ENCODE measurements at places on chromosomes 12 and 14.

- DNase-seq, result no peak
Observed at GRCh38 chr12:53530920-53531319, 23.6 kb upstream of the NPFF start.

DNA sequence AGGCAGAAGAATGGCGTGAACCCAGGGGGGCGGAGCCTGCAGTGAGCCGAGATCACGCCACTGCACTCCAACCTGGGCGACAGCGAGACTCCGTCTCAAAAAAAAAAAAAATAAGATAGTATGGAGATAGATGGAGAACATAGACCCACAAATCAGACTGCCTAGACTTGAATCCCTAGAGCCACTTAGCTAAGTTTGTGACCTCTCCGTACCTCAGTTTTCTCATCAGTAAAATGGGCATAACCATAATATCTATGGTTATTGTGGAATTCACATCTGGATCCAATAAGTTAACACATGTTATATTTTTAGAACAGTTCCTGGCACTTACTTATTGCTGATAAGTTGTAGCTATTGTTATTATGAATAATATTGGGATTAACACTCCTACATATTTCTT is 7.2 kb downstream of the PROX2 start:
- DNase-seq, result no peak

GRCh38 chr14:75543786-75544185 is 21.5 kb downstream of the BATF start:
- DNase-seq, result no peak

DNA sequence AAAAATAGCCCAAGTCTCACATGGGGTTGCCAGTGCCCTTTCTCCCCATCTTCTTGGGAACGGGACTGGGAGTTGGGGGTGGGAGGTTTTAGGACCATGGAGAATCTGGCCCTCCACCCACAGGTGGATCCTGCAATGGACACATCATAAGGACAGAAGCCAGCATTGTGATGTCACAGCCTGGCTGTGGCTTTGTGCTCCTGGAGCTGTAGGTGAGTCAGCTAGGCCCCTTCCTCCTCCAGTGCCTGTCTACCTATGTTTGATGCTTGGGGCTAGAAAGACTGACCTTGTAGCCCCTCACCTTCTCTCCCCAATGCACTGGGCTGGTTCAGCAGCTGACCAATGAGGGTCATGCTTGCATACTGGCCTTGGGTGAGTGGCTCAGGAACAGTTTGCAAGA is at the start of gene CCDC197:
Gene CCDC197 (plus strand): TSS at position 220 of the 400 bp plus-strand sequence. CDS start 831 bp downstream, outside the sequence.
- DNase-seq, result no peak

GRCh38 chr12:110649341-110649847 is 35.5 kb downstream of the TCTN1 start:
- DNase-seq, result no peak

DNA sequence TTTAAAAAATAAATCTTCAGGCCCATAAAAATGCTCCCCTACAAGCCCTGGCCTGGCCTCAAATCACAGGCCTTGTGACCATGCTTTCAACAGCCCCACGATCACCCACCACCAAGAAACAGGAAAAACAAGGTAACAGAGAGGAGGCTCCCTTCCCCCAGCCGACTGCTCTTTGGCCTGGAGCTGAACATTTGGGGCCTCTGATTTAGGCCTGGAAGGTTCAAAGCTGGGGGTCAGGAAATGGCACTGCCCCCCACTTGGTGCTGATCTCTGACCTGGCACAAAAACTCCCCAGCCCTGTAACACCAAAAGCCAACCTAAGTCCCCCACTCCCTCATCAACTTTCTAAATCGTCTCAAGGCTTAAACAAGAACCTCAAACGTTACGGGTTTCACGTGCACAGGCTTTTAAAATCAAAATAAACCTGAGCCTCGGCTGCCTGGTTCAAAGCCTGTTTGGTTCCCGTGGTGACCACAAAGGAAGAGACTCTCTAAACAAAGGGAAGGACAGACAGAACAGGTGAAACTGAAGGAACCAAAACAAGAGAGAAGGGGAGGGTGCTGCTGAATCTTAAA is 9.0 kb downstream of the ACTN1 start:
- DNase-seq, result no peak

GRCh38 chr12:64097366-64098105 is 124.6 kb downstream of the KICS2 start:
- DNase-seq, result peak; percentile 50

DNA sequence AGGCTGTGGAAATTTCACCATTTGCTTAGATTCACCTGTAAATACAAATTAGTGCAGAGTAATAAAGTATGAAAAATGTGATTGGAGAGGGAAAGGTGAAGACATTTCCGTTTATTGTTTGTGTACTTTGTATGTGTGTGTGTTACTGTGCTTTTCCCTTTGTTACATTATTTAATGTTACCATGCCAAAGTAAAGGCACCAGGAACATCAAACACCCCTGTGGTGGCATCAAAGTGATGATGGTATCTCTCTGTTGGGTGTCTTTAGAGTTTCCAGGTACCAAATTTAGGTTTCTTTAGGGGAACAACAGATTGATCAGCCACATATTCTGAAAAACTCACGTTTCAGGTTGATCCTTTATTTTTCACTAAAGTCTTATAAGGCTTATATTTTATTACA is 189.0 kb upstream of the FBXO33 start:
- no peak for DNase-seq

DNA sequence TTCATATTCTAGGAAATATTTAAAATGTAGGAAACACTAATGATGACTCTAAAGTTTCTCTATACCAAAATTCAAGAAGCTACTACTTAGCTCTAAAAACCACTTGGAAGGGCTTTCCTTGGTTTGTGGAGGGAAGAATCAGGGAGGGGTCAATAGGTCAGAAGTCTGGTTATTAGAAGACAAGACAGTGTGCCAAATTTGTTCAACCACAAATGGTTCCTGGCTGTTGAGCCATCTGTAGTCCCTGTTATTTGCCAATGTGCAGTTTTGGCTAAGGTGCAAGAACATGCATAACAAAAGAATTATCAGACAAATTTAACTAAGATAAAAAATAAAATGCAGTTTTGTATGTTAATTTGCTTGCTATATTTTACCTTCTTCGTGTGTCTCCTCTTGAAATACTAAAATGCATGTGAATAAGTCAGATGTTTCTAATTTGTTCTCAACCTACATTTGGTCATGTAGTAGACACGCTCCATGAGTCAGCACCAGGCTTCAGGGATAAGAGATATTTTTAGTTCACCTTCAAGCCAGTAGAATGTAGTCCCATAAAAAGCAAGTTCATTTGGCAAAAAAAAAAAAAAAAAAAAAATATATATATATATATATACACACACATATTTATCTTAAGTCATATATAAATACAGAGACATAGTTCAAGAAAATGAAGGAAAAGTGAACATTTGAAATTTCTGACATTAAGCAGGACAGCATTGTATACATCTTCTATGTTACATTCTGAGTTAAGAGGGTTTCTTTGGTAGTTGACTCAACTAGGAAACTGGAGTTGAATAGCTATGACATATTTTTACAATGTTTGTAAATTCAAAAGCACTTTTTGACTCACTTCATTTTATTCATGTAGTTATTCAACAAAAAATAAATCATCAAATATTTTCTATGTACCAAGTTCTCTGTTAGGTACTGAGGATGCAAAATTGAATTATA is 123.3 kb downstream of the KCNC2 start:
- no peak for DNase-seq

DNA sequence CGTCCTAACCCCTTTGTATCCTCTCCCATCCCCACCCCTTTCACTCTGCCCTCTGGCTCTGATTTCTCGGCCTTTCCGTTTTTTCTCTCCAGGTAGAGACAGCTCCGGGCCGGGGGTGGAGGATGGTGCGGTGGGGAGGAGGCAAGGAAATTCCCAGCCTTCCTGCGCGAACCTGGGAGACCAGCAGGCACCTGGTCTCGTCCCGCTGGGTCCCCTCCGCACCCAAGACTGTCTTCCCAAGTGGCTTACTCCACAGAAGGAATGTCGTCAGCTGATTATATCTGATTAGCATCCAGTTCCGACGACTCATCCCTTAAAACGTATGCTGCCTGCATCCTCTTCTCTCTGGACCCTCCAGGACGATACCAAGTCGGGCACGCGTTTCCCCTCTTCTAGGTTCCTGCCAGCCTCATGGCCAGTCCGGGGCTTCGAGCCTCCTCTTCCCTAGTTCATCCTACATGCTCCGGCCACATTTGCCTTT is 42.2 kb upstream of the CAPRIN2 start:
- no peak for DNase-seq

DNA sequence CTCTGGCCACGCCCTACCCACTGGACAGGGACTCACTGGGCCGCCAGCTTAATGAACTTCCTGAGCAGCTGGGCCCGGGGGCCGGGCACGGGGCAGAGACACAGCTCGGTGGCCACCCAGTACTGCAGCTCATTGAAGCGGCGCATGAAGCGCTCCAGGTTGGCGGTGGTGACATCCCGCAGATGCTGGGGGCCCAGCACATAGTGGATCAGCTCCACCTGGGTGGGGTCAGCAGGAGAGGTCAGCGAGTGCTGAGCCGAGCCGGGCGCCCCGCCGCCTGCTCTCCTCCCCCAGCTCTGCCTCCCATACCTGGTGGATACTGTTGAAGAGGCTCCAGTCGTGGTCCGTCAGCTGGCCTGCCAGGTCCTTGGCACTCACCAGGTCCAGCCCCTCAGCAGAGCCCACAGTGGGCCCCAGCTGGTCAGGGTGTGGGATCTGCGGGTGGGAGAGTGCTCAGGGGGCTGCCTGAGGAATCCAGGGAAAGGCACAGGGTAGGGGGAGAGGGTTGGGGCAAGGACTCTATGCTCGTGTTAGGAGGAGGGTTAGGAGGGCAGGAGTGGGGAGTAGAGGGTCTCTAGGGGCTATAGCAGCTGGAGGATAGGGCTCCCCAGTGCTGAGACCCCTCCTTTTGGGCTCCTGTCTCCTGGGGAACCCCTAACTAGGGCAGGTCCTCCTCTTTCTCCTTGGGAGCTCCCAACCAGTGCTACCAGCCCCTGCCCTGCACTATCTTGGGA is 15.5 kb upstream of the ENDOU start:
- no peak for DNase-seq

DNA sequence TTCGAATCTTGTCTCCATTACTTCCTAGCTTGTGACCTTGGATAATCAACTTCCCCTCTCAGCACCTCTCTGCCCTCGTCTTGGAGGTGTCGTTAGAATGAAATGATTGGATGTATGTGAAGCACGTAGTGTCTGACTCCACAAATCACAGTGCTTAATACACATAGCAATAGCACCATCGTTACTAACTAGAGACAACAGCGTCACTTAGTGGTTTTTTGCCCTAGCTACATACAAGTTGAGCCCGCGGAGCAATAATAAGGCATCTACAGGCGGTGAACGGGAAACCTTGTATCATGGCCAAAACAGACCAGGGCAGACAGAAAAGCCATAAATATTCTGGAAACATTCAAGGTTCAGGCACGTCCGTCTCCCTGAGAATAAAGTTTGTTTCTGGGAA is 154.9 kb downstream of the ASCL4 start:
- DNase-seq, result peak; percentile 44

DNA sequence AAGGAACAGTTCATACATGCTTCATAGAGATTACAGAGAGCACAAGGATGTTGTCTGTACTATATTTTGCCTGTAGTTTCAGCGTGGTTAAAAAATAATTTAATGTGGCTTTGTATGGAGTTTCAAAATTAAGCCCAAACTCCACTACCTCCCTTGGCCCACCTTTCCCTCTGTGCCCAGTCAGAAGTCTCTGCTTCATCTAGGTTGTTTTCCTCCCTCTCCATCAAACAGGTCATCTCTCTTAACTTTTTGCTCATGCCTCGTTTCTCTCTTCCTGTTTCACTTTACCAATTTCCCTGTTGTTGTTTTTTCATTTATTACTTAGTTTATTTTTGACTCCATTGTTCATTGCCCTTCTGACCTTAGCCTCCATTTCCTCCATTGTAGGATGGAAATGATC is 94.9 kb upstream of the NEDD1 start:
- peak; percentile 20 for DNase-seq

DNA sequence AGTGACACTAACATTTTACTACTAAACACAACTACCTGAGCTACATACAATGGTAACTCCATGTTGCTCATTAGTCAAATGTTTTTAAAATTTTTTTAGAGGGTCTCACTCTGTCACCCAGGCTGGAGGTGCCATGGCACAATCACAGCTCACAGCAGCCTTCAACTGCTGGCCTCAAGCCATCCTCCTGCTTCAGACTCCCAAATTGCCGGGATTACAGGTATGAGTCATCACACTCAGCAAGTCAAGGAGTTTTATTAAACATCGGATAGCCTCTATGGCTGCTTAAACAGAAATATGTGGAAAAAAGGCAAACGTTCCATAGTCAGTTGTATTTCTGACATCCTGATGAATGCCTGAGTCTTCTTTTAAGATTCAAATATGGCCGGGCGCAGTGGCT is 11.1 kb upstream of the NPFF start:
- no peak for DNase-seq

DNA sequence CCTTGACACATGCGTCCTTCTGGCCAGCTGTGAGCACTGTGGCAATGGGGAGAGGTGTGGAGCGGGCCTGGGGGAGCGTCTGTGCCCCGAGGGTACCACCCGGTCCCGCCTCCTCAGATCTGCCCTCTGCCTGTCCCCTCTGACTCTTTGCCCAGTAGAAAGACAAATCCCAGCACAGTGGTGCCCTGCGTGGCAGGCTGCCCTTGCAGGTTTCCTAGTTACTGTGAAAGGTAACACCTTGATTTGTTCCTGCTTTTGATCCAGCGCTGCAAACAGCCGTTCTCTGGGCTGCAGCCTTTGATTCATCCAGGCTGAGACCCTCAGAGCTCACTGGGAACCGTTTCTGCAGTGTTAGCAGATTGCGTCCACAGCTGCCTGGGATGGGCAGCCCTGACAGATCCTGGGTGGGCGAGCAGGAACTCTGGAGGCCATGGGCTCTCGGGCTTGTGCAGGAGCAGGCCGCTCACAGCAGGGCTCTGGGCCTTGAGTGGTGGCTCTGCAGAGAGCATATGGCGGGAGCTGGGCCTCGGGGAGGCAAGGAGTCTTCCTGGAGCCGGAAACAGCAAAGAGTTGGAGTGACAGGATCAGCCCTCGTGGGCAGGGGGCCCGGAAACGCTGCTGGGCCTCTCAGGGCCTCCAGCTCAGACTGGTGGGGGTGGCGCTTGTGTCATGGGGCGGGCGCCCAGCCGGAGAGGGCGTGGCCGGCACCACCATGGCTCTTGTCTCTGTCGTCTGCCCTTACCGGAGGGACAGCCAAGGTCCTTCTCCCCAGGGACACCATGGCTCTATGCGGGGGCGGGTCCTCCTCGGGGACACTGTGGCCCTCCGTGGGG is 16.6 kb downstream of the FBRSL1 start:
- DNase-seq, result peak; percentile 26

GRCh38 chr12:104643819-104644669 is 187.3 kb downstream of the CHST11 start:
- DNase-seq, result peak; percentile 19

GRCh38 chr12:104600036-104600712 is 143.4 kb downstream of the CHST11 start:
- no peak for DNase-seq

DNA sequence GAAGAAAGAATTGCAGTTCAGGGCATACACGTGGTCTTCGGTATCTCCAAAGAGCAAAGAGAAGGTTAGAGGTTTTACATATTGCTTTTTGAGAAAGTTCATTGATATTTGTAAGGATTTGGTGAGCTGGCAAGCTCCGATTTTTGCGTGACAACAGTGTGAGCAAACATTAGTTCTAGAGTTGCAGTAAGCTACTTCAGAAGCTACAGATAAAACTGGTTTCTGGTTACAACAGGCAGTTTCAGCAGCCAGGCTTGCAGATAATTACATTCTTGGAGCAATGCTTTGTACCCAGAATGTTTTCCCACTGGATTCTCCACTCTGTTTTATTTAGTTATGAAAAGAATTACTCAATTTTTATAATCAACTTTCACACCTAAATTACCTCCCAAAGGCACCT is 28.2 kb downstream of the KLRK1 start:
- no peak for DNase-seq

Data from dermis microvascular lymphatic vessel endothelial cell (primary cell).